ENCODE measurements at places on chromosomes 6 and 20. TPM values are rescaled to one million over a fixed set of nuclear protein-coding genes. Genes with fewer than 3 reads are reported as not detected.

DNA sequence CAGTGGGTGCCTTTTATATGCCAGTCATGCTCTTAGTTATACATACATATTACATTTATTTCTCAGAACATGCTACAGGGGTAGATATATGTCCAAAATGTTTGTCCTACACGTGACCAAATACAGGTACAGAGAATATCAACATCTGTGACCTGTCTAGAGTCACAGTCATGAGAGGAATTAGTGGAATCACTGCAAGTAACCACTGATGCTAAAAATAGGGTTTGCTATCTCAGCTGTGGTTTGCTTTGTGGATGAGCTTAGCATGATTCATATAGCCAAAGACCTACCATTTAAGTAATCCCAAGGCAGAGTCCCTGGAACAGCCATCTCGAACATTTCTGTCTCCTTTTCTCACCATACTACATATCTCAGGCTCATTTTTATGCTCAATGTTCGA, 32.3 kb downstream of the GSTA3 start:
- H3K27ac ChIP-seq: no peak overlapping the region
- no peak for DNase-seq
- H3K36me3 ChIP-seq: no peaks in the 10 kb centered on the region
- H3K4me1 ChIP-seq: no peaks in the 10 kb centered on the region
- no peak overlapping the region for H3K4me3 ChIP-seq
- H3K27me3 ChIP-seq: no peaks in the 10 kb centered on the region

GRCh38 chr6:144725736-144726522, 440.8 kb downstream of the UTRN start:
- peaks cover 2% of the 10 kb centered on the region for H3K36me3 ChIP-seq
- H3K4me1 ChIP-seq: no peaks in the 10 kb centered on the region
- DNase-seq: no peak
- H3K27me3 ChIP-seq: no peaks in the 10 kb centered on the region
- H3K27ac ChIP-seq: no peak overlapping the region

DNA sequence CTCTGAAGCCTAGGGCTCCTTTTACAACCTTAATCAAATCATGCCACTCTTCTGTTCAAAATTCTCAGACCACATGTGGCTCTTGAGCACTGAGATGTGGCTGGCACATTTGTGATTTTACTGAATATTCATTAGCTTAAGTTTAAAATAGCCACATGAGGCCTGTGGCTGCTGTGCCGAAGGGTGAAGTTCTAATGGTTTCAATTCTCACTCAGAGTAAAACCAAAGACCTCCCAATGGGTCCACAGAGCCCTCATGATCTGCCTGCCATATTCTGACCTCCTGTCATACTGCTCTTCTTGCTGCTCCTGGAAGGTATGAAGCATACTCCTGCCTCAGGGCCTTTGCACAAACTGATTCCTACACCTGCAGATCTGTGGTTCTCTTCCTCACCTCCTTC, 7.8 kb upstream of the CST3 start:
- no peaks in the 10 kb centered on the region for H3K36me3 ChIP-seq
- no peak for DNase-seq
- H3K27ac ChIP-seq: no peak overlapping the region
- no peak overlapping the region for H3K4me3 ChIP-seq
- no peaks in the 10 kb centered on the region for H3K27me3 ChIP-seq
- H3K4me1 ChIP-seq: peaks cover 2% of the 10 kb centered on the region

DNA sequence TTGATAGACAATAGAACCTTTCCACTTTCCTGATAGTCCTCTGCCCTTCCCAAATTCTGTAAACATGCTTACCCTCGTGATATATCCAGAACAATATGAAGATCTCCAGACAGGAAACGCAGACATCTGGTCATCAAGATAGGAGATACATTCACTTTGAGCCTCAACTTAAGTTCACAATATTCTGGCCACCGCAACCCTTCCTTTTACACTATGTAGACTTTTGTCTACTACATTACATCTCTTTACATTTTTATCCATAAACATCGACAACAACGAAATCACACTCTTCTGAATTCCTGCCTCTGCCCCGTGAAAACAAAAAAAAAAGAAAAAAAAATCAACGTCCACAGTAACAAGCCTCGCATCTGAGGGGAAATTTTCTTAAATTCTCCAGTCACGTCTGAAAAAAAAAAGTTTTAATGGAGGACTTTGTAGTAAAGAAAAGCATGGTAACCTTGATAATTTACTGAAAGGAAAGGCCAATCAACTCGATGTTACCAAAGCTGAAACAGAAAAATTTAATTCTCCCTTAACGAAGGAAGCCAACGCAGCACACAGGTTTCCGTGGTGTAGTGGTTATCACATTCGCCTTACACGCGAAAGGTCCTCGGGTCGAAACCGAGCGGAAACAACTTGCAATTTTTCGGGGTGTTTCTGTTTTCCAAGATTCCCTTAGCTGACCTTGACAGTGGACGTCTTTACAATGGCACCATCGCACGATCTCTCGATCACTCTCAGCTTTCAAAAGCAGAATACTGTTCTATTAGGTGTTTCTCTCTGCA, 21.8 kb downstream of the POM121L2 start:
- no peak overlapping the region for H3K4me3 ChIP-seq
- H3K4me1 ChIP-seq: no peaks in the 10 kb centered on the region
- no peaks in the 10 kb centered on the region for H3K36me3 ChIP-seq
- peaks cover 98% of the 10 kb centered on the region for H3K27me3 ChIP-seq
- no peak overlapping the region for H3K27ac ChIP-seq

DNA sequence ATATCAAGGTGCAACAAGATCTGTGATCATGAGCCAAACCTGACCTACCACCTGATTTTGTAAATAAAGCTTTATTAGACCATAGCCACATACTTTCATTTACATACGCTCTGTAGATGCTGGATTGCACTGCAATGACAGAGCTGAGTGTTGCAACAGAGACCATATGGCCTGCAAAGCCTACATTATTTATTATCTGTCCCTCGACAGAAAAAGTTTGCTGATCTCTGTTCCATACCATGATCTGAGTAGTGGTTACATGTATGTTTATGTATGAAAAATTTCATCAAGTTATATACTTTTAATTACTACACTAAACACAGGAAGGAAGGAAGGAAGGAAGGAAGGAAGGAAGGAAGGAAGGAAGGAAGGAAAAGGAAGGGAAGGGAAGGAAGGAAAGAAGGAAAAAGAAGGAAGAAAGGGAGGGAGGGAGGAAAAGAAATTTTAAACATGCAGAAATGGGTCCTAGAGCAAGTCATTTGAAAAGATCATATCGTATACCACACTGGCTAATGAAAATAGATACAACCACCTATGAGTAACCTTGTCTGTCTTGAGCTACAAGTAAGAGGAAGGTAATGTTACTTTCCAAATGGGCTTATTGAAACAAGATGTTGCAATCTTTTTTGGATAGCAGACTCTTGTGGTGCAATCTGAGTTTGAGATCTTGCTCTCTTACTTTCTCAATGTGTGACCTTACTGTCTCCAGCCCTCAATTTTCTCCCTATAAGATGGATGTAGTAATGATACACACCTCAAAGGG, 441.0 kb downstream of the KIF16B start:
- H3K4me3 ChIP-seq: no peak overlapping the region
- H3K4me1 ChIP-seq: no peaks in the 10 kb centered on the region
- H3K36me3 ChIP-seq: no peaks in the 10 kb centered on the region
- no peak overlapping the region for H3K27ac ChIP-seq

GRCh38 chr6:89787660-89788328, 31.8 kb downstream of the MDN1 start:
- H3K4me1 ChIP-seq: peaks cover 4% of the 10 kb centered on the region
- H3K27ac ChIP-seq: no peak overlapping the region
- H3K27me3 ChIP-seq: no peaks in the 10 kb centered on the region
- H3K36me3 ChIP-seq: peaks cover 42% of the 10 kb centered on the region

DNA sequence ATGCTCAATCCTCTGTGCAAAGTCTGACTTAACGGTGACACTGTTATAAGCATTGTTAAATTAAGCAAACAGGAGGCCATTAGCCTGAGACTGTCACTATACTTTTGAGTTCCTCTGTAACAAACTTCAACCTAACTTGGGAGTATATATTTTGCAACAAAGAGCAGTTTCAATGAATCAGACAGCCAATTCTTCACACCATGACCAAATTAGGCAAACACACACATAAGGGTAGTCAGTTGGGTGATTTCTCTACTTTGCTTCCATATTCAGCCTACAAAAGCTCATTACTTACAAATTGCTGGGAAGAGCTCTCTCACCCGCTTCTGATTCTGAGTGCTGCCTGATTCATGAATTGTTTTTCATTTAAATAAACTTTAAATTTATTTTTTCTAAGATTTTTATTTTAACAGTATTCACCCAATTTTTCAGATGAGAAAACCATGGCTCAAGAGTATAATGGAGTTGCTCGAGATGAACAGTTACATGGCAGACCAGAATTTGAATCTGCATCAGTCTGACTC, 60.5 kb downstream of the HACE1 start:
- no peak overlapping the region for H3K27ac ChIP-seq
- H3K36me3 ChIP-seq: peaks cover 5% of the 10 kb centered on the region
- no peak for DNase-seq
- H3K27me3 ChIP-seq: no peaks in the 10 kb centered on the region
- H3K4me1 ChIP-seq: no peaks in the 10 kb centered on the region

- H3K36me3 ChIP-seq: no peaks in the 10 kb centered on the region
- no peak overlapping the region for H3K27ac ChIP-seq
- no peak overlapping the region for H3K4me3 ChIP-seq
- peak; percentile 63 for DNase-seq
- H3K27me3 ChIP-seq: no peaks in the 10 kb centered on the region
- peaks cover 24% of the 10 kb centered on the region for H3K4me1 ChIP-seq
Measured at GRCh38 chr6:7138921-7139358, 31.2 kb downstream of the RREB1 start.

- no peak overlapping the region for H3K27ac ChIP-seq
- H3K4me3 ChIP-seq: no peak overlapping the region
- no peaks in the 10 kb centered on the region for H3K27me3 ChIP-seq
- DNase-seq: no peak
- peaks cover 2% of the 10 kb centered on the region for H3K36me3 ChIP-seq
- H3K4me1 ChIP-seq: no peaks in the 10 kb centered on the region
Measured at GRCh38 chr6:117687021-117687648, 11.9 kb downstream of the NUS1 start.

DNA sequence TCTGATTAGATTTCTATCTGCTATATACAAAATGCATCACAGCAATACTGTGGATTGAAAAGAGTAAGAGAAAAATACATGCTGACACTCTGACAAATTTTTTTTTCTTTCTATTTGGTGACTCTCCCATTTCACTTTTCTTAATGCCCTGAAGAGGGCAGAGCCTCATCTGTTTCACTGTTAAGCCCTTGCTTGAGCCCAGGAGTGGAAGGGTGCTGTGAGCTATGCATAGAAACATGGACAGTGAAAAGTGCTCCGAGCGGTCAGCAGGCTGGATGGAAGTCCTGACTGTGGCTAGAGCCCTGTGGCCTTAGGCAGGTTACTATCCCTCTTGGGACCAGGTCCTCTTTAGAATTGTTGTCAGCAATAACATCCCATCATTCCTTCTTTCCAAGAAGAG, 17.4 kb upstream of the CSE1L start:
- no peaks in the 10 kb centered on the region for H3K27me3 ChIP-seq
- H3K27ac ChIP-seq: no peak overlapping the region
- no peak for DNase-seq
- H3K4me3 ChIP-seq: no peak overlapping the region
- no peaks in the 10 kb centered on the region for H3K4me1 ChIP-seq
- peaks cover 40% of the 10 kb centered on the region for H3K36me3 ChIP-seq

GRCh38 chr6:108321253-108321747, 26.4 kb downstream of the AFG1L start:
- DNase-seq: no peak
- H3K4me1 ChIP-seq: no peaks in the 10 kb centered on the region
- peaks cover 8% of the 10 kb centered on the region for H3K36me3 ChIP-seq
- no peaks in the 10 kb centered on the region for H3K27me3 ChIP-seq

DNA sequence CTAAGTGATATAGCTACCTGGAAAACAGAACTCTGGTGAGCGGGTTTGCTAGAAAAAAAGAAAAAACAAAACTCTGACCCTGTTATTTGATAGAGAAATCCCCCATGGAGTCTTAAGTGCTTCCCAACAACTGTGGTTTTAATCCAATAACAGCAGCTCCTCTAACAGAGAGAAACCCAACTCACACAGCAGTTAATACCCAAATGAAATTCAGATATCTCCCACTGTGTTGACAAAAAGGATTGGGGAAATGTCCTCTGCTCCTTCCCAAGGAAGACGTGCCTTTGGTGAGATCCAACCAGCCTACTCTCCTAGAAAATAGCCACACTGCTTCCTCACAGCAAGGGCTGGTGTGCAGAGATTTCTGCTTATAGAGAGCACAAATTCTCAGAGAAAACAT, 200.4 kb upstream of the FBXL4 start:
- H3K36me3 ChIP-seq: no peaks in the 10 kb centered on the region
- no peaks in the 10 kb centered on the region for H3K4me1 ChIP-seq
- no peaks in the 10 kb centered on the region for H3K27me3 ChIP-seq
- H3K4me3 ChIP-seq: no peak overlapping the region

GRCh38 chr6:64280569-64280968, 645.0 kb downstream of the PHF3 start:
- H3K36me3 ChIP-seq: no peaks in the 10 kb centered on the region
- H3K4me3 ChIP-seq: no peak overlapping the region
- peak; percentile 82 for DNase-seq
- H3K4me1 ChIP-seq: no peaks in the 10 kb centered on the region
- H3K27ac ChIP-seq: no peak overlapping the region

DNA sequence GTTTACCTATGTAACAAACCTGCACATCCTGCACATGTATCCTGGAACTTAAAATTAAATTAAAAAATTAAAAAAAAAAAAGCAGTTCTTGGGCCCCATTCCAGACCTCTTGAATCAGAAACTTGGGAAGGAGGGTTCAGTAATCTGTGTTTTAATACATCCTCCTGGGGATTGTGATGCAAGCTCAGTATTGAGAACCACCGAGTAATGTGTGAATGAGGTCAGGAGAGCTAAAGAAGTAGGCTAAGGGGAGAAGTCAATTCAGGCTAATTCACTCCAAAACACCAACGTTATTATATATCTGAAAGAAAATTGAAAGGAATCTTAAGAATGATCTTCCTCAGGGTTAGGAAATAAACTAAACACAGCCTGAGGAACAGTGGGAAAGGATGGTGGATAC, 120.4 kb downstream of the RNF144B start:
- H3K4me3 ChIP-seq: no peak overlapping the region
- H3K4me1 ChIP-seq: no peaks in the 10 kb centered on the region
- H3K27ac ChIP-seq: no peak overlapping the region

The ESR1 gene
- 1.3 TPM for total RNA-seq

The SH3BGRL2 gene
- 19.6 TPM for total RNA-seq

The ME1 gene
- 17.5 TPM for total RNA-seq

The BCL2L1 gene
- total RNA-seq: 150 TPM

The BANF2 gene
- total RNA-seq: not detected

The PLCB4 gene
- 18.6 TPM for total RNA-seq

The PTPRK gene
- 69.5 TPM for total RNA-seq

The SRSF12 gene
- total RNA-seq: 4.0 TPM
